ENCODE measurements at places on chromosomes 11 and 22.

DNA sequence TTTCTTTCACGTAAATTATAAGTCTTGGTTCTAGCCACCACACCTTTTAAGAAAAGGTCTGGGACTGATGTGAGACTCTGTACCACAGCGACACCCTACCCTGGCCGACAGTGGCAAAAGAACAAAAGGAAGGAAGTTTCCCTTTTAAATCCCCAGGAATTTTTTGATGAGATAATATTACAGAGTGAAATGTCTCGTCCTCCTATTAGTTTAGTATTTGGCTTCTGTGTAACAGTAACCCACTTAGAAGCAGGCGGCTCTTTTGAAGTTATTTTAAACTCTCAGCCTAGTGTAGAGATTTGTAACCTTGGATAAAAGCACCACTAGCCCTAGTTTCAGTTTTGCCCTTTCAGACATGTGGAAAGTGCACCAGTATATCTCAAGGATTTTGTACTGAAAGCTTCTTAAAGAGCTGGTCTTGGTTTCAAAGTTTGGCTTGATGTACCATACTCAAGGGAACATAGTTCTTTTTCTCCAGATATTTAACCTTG, 84.1 kb downstream of the C22orf31 start:
- DNase-seq = no peak

- no peak for DNase-seq
Observed at GRCh38 chr11:110072930-110073329, 20.3 kb upstream of the ZC3H12C start.

DNA sequence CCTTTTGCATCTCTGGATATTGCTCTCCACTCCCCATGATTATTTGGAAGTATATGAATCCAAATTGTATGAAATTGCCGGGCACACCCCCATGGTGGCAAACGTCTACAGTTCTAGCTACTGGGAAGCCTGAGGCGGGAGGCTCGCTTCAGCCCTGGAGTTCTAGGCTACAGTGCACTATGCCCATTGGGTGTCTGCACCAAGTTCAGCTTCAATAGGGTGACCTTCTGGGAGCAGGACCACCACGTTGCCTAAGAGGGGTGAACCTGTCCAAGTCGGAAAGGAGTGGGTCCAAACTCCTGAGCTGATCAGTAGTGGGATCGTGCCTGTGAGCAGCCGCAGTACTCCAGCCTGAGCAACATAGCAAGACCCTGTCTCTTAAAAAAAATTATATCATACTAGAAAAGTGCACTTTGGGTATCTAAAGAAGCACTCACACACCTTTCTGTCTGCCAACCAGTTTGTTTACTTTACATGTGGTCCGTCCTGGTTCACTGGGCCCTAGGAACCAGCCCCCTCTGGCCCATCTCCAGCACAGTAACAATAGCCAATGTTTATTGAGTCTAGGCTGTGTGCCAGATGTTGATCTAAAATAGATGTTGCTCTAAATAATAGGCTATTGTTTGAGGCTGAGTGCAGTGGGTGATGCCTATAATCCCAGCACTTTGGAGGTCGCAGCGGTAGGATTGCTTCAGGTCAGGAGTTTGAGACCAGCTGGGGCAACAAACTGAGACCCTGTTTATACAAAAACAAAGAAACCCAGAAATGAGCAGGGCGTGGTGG, 16.4 kb upstream of the KAT5 start:
- DNase-seq = no peak

GRCh38 chr11:111910676-111911562, 651 bp downstream of the CRYAB start:
- DNase-seq = no peak

GRCh38 chr11:117171007-117171403, 7.5 kb upstream of the SIDT2 start:
- DNase-seq = no peak

GRCh38 chr11:116830184-116830912, 641 bp downstream of the APOC3 start:
- no peak for DNase-seq

DNA sequence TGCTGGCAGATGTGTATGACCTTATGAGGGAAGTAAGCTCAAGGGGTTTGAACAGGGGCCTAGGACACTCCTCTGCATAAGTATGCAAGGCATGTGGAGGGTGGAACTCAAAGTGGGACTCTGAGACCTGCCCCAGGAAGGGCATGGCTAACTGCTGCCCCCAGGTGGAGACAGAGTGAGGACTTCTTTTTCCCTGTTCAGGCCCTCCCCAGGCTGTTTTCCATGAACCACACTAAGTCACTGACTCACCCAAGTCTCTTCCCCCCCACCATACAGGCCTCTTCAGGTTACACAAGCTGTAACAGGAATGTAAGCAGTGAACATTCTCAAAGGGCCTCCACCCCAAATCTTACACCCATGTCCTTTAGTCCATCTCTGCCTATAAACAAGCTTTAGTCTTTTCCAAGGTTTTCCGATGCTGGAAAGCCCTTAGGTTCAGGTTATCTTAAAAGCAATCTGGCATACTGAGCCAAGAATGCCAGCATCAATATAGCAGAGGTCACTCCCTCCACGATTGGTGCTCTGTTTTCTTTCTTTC, 13.1 kb downstream of the EEF1G start:
- peak; percentile 89 for DNase-seq

GRCh38 chr22:29073618-29074275, 912 bp downstream of the KREMEN1 start:
- DNase-seq = no peak

DNA sequence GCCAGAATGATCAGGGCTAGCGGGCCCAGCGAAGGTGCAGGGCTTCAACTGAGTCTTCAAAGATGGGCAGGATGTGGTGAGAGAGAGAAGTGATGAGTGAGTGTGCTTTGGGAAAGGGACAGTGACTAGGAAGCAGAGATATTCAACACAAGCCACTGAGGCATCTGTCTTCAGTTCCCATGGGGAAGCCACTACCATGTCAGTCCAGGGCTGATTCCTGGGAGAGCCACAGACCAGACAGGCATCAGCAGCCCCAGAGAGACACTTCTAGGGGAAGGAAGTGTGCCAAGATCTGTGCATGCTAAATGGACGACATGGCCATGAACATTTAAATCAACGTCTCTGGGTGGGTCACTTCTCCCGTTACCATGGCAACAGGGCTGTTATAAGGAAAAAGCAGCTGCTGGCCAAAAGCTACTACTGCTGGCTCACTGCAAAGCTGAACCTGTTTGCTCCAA, 28.5 kb downstream of the P4HA3 start:
- no peak for DNase-seq

DNA sequence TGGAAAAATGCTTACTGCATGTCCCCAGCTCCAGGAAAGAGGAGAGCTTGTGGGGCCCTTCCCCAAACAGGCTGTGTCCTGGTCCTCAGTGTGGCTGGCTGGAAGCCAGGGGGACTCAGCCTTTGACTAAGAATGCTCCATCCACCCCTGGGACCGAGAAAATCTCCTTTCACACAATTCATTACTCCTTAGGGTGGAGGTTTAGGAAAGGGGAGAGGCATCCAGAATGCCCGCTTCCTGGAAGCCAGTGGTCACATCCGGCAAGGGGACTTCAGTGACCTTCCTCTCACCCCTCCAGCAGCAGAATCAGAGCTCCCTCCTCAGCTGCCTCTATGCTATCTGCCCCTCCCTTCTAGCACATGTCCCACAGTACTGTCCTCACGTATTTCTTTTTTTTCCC, 21.9 kb downstream of the ATG16L2 start:
- DNase-seq = no peak

Measured in smooth muscle cell of the brain vasculature (primary cell).